Liver (tissue), 10 donors: ENCODE measurements at places on chromosomes 1 and 21.

GRCh38 chr1:43405219-43405875 is 15.6 kb downstream of the SZT2 start:
- DNase-seq, result no peak

GRCh38 chr1:87325982-87326738 is 2.5 kb upstream of the LMO4 start:
- DNase-seq, result no peak

- no peak for DNase-seq
Observed at GRCh38 chr1:153513023-153513422, 22.8 kb downstream of the S100A6 start.

DNA sequence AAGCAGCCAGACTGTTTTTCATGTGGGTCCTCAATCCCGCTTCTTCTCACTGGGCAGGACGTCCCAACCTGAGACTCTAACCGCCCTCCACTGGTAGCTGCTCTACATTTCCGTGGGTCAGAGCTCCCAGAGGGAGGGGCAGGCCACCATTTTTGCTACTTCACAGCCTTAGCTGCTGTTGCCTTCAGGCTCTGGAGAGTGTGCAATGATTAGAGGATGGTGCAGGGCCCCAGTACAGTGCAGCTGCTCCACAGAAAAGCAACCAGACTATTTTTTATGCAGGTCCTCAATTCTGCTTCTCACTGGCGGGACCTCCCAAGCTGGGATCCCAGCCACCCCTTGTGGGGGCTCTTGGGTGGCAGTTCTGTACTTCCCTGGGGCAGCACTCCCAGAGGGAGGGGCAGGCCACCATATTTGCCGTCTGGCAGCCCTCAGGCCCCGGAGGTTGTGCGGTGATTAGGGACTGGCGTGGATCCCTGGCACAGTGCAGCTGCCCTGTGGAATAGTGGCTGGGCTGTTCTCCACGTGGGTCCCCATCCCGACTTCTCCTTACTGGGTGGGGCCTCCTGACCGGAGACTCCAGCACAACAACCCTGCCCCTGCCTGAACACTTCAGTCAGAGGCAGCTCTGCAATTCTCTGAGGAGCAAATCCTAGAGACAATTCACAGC is 647.6 kb upstream of the PKN2 start:
- DNase-seq, result no peak

DNA sequence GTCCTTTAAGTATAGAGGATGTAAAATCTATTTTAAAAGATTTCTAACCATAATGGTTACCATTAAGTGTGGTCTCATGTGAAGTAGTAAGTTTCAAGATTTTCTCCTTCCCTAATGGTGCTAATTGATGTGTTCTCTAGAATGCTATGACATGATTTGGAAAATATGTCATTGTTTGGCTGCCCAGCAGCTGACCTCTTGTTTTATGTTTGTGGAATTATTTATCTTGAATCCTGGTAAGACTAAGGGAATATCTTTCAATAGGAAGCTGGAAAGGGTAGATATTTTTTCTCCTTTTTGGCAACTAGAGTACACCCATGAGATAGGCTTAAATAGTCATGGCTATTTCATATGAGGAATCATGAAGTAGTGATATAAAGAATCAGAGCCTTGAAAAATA is 139.8 kb upstream of the CHODL start:
- DNase-seq, result no peak
